ENCODE measurements at places on chromosomes 7 and 10.

DNA sequence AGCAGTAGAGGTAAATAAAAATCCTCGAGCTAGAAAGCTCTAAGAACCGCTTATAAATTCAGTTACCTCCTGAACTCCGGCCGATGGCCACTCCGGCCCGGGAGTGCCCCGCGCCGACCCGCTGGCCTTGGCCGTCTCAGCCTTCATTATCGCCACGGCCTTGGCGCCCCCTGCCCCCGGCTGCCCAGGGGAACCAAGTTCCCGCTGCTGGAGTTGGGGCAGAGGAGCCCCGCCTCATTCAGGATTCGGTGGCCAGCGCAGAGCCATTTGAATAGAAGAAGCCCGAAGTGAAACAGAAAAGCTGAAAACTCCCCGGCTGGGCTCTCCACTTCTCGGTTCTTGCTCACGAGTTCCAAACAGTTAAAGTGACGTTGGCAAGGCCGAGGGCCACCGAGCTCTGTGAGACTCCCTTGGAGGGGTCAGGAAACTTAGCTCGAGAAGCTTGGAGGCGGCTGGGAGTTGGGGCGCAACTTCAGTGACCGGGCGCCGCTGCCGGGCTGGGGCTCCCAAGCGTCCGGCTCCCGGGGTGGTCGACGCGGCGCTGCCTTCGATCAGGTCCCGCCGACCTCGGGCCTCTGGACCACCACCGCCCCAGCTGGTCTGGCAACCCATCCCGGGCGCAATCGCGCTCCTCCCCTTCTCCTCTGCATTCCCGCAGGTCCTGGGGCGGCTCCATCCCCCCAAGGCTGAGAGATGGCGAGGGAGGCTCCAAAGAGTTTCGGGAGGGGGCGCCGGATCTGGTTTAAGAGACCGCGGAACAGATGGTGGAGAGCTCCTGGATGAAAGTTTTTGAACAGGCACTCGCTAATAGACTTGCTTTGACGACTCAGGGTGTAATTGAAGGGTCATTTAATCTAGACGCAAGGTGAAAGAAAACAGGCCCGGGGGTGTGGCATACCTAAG lies 5.8 kb upstream of the FEZF1 start:
- no peak for DNase-seq

GRCh38 chr7:140235114-140235513 lies 58.3 kb upstream of the KDM7A start:
- DNase-seq = no peak

GRCh38 chr10:118045158-118045836 lies 1.4 kb downstream of the RAB11FIP2 start:
- DNase-seq = no peak

GRCh38 chr7:120877701-120878100 lies 19.8 kb upstream of the TSPAN12 start:
- DNase-seq = no peak

DNA sequence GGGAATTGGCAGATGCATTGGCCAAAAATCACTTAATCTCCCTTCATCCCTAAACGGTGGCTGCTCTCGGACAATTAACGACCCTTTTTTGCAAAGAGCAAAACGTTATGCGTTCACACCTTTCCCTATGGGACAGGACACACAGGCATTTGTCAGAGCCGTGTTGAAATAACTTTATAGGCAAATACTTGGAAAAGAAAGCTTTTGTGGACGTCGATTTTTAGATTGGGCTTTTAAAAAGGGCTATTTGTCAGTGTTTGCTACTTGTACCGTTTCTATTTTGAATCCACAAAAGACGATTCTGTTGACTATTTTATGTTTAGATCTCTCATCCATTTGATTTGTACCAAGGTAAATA lies 245.6 kb downstream of the SLC25A13 start:
- DNase-seq = no peak

DNA sequence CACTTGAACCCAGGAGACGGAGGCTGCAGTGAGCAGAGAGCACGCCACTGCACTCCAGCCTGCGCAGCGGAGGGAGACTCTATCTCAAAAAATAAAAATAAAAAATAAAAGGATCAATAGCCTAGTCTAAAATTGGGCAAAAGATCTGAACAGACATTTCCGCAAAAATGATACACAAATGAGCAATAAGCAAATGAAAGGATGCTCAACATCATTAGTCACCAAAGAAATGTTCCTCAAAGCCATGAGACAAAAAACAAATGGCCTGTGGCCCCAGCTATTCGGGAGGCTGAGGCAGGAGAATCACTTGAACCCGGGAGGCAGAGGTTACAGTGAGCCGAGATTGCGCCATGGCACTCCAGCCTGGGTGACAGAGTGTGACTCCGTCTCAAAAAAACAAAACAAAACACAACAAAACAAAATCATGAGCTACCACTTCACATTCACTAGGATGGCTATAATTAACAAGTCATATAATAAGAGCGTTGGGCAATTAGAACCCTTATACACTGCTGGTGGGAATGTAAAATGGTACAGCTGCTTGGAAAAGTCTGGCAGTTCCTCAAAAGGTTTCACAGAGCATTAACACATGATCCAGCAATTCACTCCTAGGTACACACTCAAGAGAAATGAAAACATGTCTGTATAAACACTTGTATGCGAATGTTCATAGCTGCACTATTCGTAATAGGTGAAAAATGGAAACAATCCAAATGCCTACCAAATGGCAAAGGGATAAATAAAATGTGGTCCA lies 3.1 kb downstream of the DAGLB start:
- no peak for DNase-seq

DNA sequence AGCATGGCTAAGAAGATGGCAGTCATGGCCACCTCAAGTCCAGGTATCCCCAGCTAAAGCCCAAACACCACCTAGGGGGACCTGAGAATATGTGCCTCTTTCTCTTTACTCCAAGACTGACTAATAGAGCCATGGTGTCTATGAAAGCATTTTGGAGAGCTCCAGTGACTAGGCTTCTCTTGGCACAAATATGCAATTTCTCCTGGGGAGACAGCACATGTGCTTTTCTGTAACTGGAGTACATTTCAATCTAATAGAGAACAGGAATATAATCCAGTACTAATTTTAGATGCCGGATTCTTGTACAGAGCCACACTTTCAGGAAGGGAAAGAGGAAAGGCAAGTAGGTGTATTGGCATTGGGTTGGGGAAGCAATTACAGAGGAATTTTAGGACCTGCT lies 260.1 kb downstream of the BMPER start:
- DNase-seq = no peak

GRCh38 chr10:74078037-74078436 lies 72.6 kb downstream of the AP3M1 start:
- no peak for DNase-seq

DNA sequence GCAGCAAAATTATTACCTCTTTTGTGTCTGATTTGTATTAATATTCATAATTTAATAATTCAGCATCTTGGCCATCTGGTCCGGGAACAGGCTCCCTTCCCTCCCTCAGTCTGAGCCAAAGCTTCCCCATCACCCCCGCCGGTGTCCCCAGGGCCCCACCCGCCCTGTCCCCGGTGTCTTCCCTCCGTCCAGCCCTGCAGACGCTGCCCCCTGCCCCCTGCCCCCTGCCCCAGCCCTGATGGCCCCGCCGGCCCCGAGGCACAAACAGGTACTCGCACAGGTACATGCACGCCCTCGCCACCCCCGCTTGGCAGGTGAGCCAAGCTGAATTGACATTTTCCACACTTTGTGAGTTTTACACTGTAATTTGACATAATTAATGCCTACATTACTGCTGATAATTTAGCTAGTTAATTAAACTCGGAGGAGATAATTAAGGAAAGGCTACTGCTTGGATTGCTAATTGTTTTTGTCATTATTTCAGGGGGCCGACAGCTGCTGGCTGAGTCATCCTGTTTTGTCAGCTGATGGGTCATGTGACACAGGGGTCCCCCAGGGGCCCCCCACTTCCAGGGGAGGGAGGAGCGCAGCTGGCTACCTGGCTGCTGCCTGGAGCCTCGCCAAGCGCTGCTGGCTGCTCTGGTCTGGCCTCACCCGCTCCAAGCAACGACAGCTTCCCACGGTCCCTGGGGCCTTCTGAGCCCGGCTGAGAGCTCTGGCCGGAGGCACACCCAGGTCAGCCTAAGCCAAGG lies 36.6 kb downstream of the MICALL2 start:
- no peak for DNase-seq

GRCh38 chr10:57294698-57295097 lies 933.6 kb upstream of the ZWINT start:
- DNase-seq = no peak

Measured in activated naive CD4-positive, alpha-beta T cell (primary cell).